Brain pericyte (primary cell): ENCODE measurements at places on chromosomes 11 and 22.

DNA sequence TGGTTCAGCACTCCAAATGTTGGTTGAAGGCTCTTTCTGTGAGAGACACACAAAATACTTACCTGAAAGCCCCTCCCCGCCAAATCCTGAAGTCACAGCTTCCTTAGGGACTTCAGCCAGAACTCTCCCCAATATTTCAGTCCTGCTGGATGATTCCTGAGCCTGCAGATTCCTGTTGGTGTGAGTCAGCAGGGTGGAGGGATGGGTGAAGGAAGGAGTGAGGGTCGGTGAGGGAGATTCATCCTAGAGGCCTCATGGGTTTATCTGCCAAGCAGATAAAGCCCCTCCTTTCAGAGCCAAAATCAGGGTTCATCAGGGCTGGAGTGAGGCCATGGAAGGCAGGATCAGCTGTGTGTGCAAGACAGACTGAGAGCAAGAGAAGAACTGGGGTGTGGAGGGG, 37.9 kb downstream of the SMIM38 start:
- no peak for DNase-seq

DNA sequence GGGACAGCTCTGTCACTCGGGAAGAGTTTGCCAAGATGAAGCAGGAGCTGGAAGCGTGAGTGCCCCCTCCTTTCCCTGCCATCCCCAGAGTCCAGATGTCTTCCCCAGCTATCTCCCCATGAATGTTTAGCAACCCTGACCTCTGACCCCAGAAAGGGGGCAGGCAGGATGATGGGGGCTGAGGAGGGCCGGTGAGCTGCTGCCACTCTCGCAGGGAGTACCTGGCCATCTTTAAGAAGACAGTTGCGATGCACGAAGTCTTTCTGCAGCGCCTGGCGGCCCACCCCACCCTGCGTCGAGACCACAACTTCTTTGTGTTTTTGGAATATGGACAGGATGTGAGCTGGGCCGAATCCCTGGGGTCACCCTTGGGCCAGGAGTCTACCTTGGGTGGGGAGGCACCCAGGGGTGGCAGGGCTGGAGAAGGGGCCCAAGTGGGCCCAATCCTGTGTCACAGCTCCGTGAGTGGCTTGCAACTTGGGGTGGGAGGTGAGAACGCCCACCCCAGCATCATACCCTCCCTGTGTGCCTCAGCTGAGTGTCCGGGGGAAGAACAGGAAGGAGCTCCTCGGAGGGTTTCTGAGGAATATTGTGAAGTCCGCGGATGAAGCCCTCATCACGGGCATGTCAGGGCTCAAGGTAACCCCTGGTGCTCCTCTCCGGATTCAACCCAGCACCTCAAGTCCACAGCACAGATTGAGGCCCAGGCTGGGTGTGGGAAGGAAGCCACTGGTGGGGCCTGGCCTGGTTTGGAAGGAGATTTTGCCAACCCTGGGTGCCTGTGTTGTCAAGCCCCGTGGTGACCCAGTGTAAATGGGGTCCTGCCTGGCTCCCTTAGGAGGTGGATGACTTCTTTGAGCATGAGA, 7.5 kb downstream of the CFL1 start:
- DNase-seq, result no peak

DNA sequence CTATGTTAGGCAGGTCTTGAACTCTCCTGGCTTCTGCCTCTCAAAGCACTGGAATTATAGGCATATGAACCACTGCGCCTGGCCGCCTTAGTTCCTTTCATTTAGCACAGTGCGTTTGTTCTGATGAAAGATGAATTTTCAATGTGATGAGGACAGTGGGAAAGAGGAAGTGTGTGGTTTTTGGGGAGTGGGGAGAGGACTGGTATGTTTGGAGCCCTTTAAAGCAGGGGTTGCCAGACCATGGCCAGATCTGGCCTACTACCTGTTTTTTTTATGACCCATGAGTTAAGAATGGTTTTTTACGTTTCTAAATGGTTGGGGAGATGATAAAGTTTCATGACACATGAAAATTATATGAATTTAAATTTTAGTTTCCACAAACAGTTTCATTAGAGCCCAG, 12.5 kb downstream of the ATXN10 start:
- DNase-seq, result no peak

DNA sequence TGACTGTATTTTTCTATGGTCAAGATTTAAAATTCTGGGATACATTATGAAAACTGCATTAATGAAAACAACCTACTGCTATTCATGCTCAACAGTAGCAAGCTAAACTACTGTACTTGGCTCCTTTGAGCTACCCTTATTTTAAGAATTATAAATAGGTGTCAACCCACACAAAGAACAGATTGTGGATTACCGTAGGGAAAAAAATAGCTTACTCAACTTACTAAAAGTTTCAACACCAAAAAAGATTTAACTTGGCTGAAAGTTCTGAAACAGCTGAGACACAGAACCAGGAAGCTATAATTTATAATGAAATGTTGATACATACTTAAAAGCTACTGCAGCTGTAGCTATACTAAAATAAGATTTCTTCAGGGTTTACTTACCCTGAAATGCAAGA, 10.1 kb downstream of the LIN7C start:
- DNase-seq, result no peak

DNA sequence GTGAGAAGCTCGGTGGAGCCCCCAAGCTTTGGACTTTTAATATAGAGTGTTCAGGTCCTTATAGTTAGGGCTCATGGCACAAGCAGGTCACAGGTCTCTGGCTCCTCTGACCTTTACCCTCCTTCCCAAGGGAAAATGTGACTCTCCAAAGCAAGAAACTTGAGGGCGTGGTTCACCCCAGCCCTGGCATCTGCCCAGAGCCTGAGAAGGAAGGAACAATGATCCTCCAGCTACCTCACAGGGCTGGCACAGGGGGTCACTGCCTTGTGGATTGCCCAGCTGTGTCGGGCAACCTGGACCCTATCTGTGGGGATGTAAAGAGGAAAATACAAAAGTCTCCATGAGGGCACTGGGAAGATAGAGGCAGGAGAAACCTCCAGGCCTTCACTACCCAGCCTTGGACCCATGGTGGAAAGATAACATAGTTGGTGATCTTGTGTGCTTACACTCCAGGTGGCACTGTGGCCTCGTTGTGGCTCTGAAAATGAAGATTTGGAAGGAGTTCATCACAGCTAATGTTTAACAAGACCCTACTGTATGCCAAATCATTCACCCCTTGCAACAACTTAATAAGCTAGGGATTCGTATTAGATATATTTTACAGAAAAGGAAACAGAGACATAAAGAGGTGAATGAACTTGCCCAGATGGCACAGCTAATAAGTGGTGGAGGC, 3.8 kb upstream of the ZNF195 start:
- no peak for DNase-seq

DNA sequence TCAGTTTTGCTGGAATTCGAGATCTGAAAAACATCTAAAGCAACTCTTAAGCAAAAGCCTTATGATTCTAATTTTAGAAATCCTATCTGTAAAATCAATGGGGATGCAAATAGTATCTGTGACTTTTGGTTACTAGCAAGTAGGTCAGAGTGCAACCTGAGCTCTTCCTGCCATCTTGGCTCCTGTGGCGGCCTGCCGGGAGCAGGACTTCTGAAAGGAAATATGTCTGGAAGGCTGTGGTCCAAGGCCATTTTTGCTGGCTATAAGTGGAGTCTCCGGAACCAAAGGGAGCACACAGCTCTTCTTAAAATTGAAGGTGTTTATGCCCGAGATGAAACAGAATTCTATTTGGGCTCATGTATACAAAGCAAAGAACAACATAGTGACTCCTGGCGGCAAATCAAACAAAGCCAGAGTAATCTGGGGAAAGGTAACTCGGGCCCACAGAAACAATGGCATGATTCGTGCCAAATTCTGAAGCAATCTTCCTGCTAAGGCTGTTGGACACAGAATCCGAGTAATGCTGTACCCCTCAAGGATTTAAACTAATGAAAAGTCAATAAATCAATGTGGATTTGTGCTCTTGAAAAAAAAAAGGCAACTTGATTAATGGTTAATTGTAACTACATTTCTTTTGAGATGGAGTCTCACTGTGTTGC, 1.7 kb downstream of the SAMM50 start:
- no peak for DNase-seq

- DNase-seq, result no peak
These were observed 1.8 kb downstream of the RASSF10 start for GRCh38 chr11:13010749-13011465.

DNA sequence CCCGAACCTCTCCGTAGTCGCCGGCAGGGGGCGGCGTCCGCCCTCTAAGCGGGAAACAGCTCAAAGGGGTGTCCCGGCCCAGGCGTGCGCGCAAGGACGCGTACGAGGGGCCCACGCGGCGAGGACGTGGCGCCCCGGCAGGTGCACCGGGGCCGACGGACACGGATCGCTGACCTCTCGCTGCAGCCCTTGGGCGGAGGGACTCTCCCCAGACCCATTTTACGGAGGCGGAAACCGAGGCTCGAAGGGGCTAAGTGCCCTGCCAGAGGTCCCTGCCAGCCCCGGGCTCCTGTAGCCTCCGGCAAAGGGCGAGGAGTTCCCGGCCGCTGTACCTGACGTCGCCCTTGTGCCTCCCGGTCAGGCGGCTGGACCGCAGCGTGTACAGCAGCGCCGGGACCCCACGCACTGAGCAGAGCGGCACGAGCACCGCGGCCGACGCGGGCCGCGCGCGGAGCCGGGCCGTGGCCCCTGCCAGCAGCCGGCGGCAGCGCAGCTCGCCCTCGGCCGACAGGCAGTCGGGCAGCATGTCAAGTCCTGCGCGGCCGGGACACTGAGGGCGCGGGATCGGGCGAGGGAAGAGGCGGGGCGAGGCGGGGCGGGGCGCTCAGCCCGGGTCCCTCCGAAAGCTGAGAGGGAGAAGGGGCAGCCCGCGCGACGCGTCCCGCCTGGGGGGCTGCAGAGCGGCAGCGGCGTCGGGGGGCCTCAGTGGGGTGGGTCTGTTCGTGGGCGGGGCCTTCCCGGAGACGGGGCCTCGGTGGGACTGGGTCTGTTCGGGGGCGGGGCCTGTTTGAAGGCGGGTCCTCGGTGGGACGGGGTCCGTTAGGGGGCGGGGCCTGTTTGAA, at the start of gene NUDT8:
TSS of gene NUDT8 (minus strand) at position 552 of the 842 bp plus-strand sequence. CDS start at position 526, 26 bp downstream.
- no peak for DNase-seq

- DNase-seq, result no peak
These were observed 14.5 kb downstream of the SCGB1A1 start for GRCh38 chr11:62433141-62433903.

DNA sequence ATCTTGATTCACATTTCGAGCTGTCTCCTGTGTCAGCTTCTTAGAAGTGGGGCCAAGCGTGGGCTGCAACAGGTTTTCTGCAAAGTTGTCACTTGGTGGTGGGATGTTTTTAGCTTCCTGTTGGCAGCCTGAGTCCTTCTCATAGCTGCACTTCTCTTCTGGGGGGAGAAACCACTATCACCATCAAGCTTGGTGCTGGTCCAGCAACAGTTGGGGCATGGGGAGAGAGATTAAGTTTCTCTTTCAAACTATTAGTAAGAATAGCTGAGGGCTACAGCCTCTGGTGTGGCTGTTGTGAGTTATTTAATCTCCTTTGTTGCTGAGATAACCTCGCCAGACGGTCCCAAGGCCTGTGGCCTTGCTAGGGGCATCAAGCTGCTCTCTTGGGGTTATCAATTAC, 123.3 kb upstream of the CRYBB3 start:
- no peak for DNase-seq

- DNase-seq, result no peak
These were observed 123.2 kb upstream of the FGF3 start for GRCh38 chr11:69942333-69942820.

GRCh38 chr11:34332524-34332923, 25.3 kb downstream of the ABTB2 start:
- no peak for DNase-seq

DNA sequence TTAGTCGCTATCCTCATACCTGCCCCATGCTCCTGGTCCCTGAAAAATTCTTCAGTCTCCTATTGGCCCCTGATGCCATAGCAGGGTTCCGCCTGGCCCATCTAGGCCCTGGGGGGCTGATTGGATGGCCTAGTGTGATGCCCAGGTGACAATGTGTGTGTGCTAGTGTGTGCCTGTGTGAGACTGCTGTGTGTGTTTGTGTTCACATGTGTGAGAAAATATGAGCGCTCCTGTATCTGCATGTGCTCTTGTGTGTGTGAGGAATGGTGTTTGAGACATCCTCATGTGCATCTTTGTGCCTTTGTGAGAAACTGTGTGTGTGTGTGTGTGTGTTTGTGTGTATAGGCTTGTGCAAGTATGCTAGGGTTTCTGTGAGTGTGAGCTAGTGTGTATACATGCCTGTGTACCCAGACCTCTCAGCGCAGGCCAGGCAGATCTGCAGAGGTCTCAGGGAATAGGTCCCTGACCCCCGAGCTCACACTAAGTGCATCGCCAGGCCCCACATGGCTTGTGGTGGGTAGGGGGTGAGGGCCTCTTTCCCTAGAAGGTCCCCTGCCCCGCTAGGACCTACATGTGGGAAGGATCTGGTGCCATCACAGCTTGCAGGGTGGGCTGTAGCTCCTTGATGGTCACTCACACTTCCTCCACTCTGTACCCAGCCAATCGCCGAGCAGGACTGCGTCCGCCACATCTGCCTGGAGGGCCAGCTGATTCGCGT, 64.6 kb downstream of the OTOG start:
- no peak for DNase-seq

GRCh38 chr11:81496601-81497000, 1237.1 kb downstream of the FAM181B start:
- DNase-seq, result no peak

DNA sequence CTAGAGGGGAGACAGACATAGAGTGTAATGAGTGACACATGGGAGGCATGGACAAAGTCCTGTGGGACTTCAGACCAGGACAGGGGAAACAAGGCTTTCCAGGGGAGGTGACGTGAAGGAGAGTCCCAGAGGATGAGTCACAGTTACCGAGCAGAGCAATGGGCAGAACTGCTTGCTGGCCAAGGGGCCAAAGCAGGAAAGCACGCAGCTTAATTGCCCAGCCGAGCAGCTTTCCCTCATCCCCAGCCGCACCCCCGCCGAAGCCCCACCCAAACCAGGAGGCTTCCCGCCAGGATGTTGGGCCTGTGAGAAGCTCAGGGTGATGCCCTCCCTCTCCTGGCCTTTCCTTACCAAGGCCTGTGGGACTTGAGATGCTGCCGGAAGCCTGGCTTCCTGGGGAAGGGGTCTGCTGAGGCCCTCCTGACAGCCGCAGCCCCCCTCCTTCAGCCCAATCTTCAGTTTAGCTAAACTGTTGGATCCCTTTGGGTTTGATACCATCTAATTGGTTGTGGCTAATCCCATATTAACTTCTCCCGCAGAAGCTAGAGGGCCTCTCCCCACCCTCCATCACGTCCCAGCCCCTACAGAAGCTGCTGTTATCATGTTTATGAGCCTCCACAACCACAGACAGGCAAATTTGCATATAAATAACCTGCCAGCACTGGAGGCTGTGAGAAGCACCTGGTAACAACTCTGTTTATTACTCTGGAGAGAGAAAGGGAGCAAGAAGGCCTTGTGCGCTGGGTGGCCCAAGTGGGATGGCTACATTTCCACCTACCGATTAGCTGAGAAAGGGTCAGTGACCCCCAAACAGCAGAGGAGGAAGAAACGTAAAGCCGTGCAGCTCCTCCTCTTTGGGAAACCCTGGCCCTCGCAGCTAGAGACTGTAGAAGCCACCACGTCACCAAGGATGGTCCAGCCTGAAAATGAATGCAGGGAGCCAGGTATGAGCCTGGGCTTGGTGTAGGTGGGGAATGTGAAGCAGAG, 80.0 kb downstream of the TRIM29 start:
- no peak for DNase-seq

- DNase-seq, result no peak
These were observed 121.5 kb downstream of the RRAS2 start for GRCh38 chr11:14237444-14237961.

- DNase-seq, result no peak
These were observed 1022.0 kb downstream of the TBC1D22A start for GRCh38 chr22:47784367-47784983.
